ENCODE measurements at places on chromosomes 7 and 10. TPM values are rescaled to one million over a fixed set of nuclear protein-coding genes. Genes with fewer than 3 reads are reported as not detected.

Gene ATG9B
- total RNA-seq = 9.4 TPM

Gene GPR26
- 0.10 TPM for total RNA-seq

Gene GRID1
- total RNA-seq = 8.0 TPM

Gene AGBL3
- total RNA-seq = 2.3 TPM

Gene GTF2IRD1
- 59.4 TPM for total RNA-seq

All from glutamatergic neuron (in vitro differentiated cells).